ENCODE measurements at places on chromosomes 1 and 21.
A peak's percentile ranks its signal among the peaks of the same experiment; 100 is the strongest.

- DNase-seq, result no peak
These were observed 10.1 kb downstream of the MATN1 start for GRCh38 chr1:30713311-30713710.

- no peak for DNase-seq
These were observed 22.2 kb downstream of the FAM151A start for GRCh38 chr1:54600947-54601721.

GRCh38 chr1:78045926-78046778 lies at the start of gene GIPC2:
TSS of gene GIPC2 (plus strand) at chr1:78045966. CDS start at chr1:78046095, 129 bp downstream.
- no peak for DNase-seq

GRCh38 chr1:117657031-117657430 lies 51.2 kb downstream of the TENT5C start:
- peak; percentile 84 for DNase-seq

GRCh38 chr1:224770336-224770693 lies 154.2 kb downstream of the CNIH3 start:
- DNase-seq, result no peak

DNA sequence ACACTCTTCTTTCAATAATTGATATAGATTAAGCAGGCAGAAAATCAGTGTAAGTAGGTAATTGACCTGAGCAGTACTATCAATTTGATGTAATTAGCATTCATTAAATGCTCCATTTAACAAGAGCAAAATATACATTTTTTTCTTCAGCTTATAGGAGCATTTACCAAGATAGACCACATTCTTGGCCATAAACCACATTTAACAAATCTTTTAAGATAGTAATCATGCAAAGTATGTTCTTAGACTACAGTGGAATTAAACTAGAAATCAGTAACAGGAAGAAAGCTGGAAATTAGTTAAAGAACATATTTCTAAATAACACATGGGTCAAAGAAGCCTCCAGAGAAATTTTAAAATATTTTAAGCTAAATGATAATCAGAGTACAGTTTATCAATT lies 8.7 kb upstream of the PRKACB start:
- DNase-seq, result no peak

GRCh38 chr1:155858800-155859233 lies 550 bp upstream of the SYT11 start:
- DNase-seq, result no peak

GRCh38 chr1:33429856-33430691 lies 821 bp downstream of the PHC2 start:
- DNase-seq, result no peak

- DNase-seq, result no peak
These were observed 212.3 kb upstream of the GREM2 start for GRCh38 chr1:240824238-240824637.

- no peak for DNase-seq
These were observed 53.5 kb upstream of the PRDM2 start for GRCh38 chr1:13646521-13646920.

DNA sequence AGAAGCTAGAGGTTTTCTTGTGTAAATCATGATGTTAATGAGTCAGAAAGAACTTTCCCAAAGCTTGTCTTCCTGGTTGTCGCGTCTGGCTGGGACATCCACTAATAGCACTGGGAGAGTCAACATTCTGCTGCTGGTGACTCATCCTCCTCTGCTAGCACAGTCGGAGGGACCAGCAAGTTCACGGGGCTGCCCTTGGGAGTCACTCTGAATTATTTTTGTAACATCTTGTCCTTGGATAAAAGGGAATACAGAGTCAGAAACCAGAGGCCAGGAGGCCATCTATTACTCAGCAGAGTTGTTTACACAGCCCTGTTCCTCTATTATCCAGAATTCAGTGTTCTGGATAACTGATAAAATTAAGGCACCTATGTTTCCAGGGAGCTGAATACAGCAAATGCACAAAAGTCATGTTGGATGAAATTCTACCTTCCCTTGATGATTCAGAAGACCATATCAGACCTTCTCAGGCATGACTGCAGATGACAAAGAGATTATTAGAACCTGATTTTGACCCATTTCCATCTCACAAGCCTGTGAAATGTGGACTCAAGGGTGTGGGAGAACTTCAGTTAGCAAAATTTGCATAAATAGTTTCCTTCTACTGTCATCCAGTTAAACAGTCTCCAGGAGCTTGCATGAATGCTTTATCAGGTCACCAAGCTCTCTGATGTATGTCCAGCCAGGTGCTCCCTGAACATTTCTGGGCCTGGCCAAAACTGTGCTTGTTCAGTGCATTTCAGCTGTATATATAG lies 68.1 kb downstream of the JAK1 start:
- peak; percentile 75 for DNase-seq

DNA sequence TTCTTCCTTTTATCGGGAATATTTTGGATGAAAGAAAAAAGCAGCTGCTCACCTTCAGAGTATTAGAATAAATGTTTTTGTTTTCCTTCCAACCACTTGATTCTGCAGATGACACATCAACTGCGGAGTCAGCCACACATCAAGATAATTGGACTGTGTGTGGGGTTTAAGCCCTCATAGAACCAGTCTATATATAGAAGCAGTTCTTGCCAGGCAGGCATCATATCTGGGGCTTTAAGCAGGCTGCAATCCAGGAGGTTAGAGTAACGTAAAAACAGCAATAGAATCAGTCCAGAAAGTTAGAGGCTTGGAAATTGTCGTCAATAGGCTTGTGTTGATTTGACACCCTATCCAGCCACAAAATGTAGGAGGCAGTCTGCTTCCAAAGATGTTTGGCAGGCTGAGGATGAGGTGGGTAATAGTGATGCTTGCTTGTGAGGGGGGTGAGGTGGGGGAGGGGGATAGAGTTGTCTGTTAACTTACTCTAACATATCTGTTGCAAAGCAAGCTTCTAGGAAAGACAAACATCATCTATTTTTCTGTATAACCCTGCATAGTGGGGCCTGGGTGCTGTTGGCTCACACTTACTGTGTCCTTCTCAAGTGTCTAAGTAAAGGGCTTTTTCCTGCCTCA lies 64.8 kb downstream of the PEX14 start:
- no peak for DNase-seq

DNA sequence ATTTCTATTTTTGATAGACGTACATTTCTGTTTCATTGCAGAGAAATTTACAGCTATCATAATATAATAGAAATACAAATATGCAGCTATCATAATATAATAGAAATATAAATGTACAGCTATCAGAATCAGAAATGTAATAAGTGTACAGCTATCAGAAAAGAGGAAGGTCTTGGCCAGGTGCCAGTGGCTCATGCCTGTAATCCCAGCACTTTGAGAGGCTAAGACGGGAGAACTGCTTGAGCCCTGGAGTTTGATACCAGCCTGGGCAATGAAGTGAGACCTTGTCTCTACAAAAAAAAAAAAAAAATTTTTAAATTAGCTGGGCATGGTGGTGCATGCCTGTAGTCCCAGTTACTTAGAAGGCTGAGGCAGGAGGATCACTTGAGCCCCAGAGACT lies 37.9 kb downstream of the PIGM start:
- no peak for DNase-seq

GRCh38 chr1:175183586-175183985 lies 9.0 kb downstream of the KIAA0040 start:
- no peak for DNase-seq

- DNase-seq, result peak; percentile 44
These were observed at the start of gene CTTNBP2NL for GRCh38 chr1:112395821-112396652. TSS of gene CTTNBP2NL (plus strand) at chr1:112396214. CDS start at chr1:112416166, 19,952 bp downstream.

- no peak for DNase-seq
These were observed 193.9 kb upstream of the SNX7 start for GRCh38 chr1:98467586-98467985.

- no peak for DNase-seq
These were observed 18.4 kb downstream of the ATP1A4 start for GRCh38 chr1:160169553-160170399.

DNA sequence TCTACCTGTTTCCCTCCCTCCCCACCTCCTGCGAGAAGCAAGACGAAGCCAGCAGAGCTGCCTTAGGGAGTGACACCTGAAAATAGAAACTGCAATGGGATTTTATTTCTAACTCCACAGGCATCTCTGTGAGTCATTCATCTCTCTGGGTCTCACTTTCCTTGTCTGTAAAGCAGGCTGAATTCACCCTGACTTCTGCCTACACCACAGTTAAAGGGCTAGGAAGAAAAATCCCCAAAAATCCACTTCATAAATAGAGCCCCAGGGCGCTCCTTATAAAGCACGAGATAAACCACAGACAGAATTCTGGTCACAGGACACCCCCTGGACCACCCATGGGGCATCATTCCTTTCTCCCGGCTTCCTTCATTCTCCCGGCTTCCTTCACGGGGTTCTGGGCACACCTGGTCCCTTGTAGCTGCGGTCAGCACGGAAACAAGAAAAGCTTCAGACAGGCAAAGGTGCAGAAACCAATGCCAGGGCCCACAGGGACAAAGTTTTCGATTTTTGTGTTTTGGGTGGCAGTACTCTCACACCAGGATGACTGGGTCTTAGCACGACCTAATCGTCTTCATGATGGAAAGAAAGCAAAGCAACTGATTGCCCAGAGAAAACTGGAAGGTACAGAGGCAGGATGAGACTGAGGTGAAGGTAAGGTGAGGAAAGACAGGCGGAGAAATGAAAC lies 2.8 kb upstream of the H6PD start:
- peak; percentile 46 for DNase-seq

DNA sequence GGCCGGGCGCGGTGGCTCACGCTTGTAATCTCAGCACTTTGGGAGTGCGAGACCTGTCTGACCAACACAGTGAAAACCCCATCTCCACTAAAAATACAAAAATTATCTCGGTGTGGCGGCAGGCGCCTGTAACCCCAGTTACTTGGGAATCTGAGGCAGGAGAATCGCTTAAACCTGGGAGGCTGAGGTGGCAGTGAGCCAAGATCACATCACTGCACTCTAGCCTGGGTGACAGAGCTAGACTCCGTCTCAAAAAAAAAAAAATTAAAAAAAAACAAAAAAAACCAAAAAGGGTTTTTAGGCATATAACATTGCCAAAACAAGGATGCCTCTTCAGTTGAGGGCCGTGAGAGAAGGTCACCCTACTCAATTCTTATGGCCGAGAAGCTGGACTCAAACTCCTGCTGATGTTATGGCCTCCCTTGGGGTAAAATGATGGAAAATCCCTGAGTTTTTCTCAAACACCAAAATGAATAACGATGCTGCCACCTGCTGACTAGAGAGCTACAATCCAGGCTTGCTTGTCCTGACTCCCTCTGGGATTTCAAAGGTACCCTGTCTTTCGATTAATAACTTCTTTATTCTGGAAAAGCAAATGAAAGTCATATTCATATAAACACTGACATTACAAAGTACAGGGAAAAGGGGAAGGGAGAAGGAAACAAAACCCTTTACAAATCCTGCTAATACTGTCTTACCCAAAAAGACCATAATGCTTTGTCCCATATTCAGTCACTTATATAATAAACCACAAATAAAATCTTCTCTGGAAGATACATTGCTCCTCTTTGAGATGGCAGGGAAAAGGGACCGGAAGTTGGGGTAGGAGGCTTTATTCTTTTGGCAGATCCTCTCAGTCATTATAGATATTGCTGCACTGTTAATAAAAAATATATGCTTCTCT lies 10.7 kb downstream of the RAB42 start:
- DNase-seq, result no peak

- DNase-seq, result no peak
These were observed 115.6 kb downstream of the PGBD5 start for GRCh38 chr1:230310381-230311163.

DNA sequence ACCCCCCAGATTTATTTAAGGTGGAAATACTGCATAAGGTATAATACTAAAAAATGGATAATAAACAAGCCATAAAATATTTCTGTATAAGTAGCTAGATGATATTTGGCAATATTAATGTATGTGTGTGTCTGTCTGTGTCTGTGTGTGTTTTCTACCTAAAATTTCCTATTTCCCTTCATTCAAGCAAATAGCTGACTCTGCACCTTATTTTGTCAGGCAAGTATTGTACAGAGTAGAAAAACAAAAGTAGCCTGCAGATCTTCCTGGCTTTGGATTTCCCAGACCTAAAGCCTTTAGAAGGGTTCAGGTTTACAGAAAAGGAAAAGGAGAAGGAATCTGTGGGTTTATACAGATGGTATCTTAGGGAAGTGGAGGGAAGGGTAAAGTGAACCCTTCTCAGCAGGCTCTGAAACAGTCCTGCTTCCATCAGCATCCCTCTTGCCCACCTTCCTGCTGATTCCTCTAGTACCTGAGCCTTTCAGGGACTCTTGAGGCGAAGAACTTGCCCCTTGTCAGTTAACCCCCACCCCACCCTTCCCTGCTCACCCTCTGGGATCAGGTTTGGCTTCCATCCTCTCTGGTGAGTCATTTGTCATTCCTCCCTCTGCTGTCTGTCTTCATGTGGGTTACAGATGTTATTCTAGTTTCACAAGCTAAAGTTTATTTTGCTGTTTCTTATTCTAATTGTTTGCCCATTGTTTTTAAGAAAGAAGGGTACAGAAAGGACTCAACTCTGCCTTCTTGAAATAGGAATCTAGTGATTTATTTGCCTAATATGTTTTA lies 21.7 kb upstream of the RGS16 start:
- no peak for DNase-seq

All from epithelial cell of prostate (primary cell).